Smooth muscle cell of trachea (primary cell): ENCODE measurements at places on chromosomes 12 and 14. TPM values are rescaled to one million over a fixed set of nuclear protein-coding genes. Genes with fewer than 3 reads are reported as not detected.

The GYS2 gene
- total RNA-seq = not detected in 2 replicates

The HAL gene
- total RNA-seq = under 0.01 TPM in 2 replicates

The RPL10L gene
- total RNA-seq = not detected in 2 replicates

The BDKRB2 gene
- 67.2 and 253 TPM in 2 replicates for total RNA-seq

The AVPR1A gene
- total RNA-seq = not detected in 2 replicates

The NFE2 gene
- total RNA-seq = 0.15 and 1.2 TPM in 2 replicates

The BLOC1S1 gene
- 62.9 and 118 TPM in 2 replicates for total RNA-seq

The TAMALIN gene
- 15.9 and 19.8 TPM in 2 replicates for total RNA-seq

The HOXC13 gene
- not detected in 2 replicates for total RNA-seq

The SIVA1 gene
- 56.2 and 167 TPM in 2 replicates for total RNA-seq

The TMEM119 gene
- total RNA-seq = 388 and 611 TPM in 2 replicates

The CMKLR1 gene
- total RNA-seq = 0.33 TPM in 1 of 2 replicates, not detected in the other

The CD27 gene
- 0.17 TPM in 1 of 2 replicates, not detected in the other for total RNA-seq

The NEUROD4 gene
- not detected in 2 replicates for total RNA-seq

The ESR2 gene
- 0.29 and 0.50 TPM in 2 replicates for total RNA-seq

The TMEM229B gene
- 0.29 and 2.0 TPM in 2 replicates for total RNA-seq

The NEK9 gene
- 77.7 and 165 TPM in 2 replicates for total RNA-seq

The TPH2 gene
- total RNA-seq = not detected in 2 replicates

The TAS2R14 gene
- total RNA-seq = 2.3 and 4.1 TPM in 2 replicates
